Upper lobe of right lung (tissue), 1 donor: ENCODE measurements at places on chromosomes 5 and 9.

GRCh38 chr9:85502815-85503655 lies 238.7 kb downstream of the AGTPBP1 start:
- no peak for DNase-seq

DNA sequence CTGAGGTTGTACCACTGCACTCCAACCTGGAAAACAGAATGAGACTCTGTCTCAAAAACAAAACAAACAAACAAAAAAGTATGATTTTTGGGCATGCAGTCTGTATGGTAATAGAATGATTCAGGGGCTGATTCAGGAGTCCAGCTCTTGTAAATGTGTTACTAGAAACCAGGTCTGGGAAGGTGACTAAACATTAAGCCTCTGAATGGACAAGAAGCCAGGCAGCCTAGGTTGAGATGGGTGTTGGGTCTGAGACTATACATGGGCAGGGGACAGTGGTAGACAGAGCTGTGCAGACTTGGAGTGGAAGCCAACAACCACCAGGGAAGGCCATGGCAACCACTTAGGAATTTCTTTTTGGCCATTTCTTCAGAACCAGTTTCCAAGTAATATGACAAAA lies 64.9 kb upstream of the TLE1 start:
- DNase-seq = no peak

DNA sequence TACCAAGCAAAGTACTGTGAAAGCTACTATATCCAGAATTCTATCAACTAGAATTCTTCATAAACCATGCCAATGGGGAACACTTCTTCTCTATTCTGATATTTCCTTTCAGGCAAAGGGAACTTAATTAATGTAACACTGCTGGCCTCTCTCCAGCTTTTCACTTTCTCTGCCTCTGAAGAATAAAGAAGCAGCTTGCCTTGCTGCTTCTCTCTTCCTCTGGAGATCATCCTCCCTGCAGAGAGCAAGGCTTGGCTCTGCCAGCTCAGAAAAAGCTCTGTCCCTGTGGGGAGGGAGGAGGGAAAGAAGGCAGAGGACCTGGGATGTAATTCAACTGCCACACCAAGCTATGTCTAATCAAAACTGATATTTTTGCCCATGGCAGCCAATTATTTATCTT lies 6.5 kb downstream of the CTNND2 start:
- no peak for DNase-seq

- no peak for DNase-seq
Observed at GRCh38 chr9:125831054-125831453, 83.9 kb downstream of the PBX3 start.

GRCh38 chr9:68577774-68578591 lies 37.3 kb upstream of the TMEM252 start:
- DNase-seq = no peak

DNA sequence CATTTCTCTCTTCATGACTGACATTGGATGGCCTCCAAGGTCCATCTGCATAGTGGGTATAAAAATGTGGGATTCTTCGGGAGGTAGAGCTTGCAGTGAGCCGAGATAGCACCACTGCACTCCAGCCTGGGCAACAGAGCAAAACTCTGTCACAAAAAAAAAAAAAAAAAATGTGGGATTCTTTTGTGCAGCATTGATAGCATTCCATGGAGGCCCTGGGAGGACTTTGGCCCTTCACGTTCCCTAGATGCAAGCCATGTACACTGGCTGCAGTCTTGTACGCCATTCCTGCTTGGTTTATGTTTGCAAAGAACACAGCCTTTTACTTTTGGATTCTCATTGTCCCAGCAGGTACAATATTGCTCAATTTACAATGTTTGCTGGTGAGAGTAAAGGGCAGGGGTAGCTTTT lies 157.8 kb downstream of the SLCO4C1 start:
- DNase-seq = no peak

DNA sequence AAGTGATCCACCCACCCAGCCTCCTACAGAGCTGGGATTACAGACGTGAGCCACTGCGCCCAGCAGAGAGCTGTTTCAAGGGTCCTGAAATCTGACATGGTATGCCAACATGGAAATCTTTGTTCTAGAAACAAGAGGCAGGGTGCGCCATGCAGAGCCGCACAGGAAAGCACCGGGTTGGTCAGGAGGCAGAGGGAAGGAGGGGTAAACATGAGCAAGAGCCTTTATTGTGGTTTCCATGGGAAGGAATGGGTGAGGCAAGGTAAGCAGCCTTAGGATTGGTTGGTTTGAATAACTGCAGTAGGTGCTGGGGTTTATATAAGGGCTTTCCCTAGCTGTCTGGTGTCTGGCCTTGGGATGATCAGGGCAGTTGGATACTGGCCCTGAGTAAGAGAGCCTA lies 5.5 kb upstream of the EXOSC2 start:
- no peak for DNase-seq

DNA sequence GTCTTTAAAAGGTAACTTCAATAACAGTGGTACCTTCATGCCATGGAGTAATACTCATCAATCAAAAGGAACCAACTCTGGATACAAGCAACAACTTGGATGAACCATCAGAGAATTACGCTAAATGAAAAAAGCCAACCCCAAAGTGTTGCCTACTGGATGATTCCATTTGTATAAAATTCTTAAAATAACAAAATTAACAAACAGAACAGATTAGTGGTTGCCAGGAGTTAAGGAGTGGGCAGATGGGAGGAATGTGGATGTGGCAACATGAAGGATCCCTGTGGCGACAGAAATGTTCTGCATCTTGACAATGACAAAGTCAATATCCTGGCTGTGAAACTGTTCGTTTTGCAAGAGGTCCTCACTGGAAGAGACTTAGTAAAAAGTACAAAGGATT lies 50.5 kb downstream of the SPTLC1 start:
- no peak for DNase-seq

GRCh38 chr5:160274483-160274931 lies 37.9 kb downstream of the CCNJL start:
- DNase-seq = peak; percentile 41

DNA sequence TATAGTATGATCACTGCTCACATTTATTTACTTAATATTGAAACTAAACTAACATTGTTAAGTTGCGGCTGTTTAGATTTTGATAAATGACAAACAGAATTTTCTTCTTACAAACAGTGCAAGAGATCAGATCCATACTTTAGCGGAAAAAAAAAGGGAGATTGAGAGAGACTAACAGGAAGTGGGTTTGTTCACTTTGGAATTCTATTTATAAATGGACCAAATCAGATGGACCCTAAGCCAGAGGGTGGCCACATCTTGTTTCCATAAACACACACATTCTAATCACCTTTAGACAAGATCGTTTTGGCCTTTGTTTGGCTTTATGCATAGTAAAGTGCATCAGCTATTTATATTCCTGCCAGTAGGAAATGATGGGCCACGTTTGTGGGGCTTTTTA lies 381.4 kb upstream of the CD180 start:
- DNase-seq = no peak

DNA sequence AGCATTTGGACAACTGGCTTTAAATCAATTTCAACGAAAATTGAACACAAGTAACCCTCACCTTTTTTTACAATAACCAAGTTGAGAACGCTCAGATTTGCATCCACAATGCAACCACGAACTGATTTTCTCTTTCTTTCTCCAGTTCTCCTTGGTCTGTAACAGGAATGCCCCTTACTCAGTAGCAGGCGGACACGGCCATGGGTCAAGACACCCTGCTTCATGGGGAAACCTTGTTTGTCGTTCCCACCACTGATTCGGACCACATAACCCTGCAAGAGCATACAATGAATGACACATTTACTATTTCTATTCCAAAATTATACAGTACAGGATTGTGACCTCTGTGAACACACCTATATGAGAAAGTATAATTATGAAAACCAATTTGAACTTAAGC lies 1.4 kb downstream of the RPS6 start:
- DNase-seq = no peak

DNA sequence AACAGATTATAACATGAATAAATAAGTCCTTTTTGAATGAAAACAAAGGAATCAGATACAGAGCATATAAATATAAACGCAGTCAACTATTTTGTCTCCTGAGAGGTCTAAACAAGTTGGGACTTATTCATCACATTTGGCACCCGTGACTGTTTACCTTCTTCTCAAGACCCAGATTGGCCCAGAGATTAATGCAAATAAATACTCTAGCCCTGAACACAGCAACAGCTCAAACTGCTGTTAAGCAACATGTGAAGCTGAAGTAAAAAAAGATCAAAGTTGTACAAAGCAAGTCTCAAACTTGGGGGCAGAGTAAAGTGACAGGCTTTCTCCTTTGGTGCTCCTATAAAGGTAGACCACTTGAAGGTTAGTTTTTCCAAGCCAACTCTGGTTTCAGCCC lies 95.0 kb upstream of the NR5A1 start:
- DNase-seq = no peak

GRCh38 chr5:126468091-126468490 lies 44.9 kb downstream of the GRAMD2B start:
- DNase-seq = no peak

DNA sequence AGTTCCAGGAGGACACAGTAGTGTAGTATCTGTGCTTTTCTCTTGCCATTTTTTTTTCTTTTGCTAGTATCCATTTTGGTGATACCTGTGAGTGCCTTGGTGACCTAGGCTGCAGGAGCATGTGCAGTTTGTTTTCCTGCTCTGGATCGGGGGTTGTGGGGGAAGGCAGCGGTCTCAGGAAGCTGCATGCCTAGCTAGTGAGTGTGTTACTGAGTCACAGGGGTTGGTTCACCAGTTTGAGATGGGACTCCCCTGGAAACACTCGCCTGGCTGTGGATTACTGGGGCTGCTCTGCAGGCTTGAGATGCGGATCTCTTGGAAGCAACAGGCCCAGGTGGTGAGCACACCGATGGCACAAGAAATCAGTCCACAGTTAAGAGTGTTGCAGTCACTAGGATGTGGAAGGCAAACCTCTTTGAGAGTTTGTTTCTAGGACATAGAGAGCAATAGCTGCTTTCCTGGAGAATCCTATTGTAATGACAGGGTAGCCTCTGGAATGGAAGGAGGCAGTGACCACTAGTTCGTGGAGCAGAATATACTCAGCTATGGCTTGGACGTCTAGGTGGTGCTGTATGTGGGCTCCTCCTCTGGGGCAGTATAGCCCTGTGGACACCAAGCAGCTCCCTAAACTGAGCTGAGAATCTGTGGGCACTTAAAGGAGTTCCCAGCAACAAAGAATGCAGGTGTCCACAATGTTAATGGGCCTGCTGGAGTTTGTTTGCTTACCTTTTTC lies 20.0 kb upstream of the SPATA31E1 start:
- DNase-seq = no peak

DNA sequence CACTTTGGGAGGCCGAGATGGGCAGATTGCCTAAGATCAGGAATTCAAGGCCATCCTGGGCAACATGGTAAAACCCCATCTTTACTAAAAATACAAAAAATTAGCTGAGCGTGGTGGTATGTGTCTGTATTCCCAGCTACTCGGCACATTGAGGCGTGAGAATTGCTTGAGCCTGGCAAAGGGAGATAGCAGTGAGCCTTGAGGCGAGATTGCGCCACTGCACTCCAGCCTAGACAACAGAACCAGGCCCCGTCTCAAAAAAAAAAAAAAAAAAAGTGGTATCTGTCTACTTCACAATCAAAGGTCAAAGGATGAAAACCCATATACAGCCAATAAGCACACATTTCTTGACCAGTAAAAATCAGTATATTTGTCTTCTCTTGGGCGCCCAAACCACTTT lies 728.5 kb upstream of the ADAMTS16 start:
- DNase-seq = no peak

DNA sequence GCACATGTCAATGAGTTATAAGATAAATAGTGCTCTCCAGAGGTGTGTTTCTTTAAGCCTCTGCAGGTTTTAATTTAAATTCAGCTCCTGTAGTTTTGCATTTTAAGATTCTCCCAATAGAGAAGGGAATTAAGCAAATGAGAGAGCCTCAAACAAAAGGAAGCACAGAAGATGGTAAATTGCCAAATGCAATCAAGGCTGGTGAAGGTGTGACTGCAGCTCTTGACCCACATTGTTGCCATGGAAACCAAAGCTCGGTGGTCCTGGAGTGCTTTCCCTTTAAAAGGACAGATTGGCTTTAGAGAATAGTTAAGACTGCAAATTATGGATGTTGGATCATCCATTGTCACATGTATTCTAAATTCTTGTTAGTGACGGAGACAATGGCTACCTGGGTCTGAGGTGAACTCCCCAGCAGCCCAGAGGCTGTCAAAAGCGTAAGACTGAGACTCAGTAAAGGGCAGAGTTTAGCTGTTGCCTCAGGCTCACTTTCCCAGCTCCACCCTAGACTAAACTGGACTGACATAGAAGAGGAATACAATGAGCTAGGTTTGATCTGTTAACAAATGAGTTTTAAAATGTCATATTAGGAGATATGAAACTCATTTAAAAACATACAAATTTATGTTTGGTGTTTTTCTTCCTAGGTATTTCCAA lies 12.3 kb downstream of the GAPT start:
- DNase-seq = no peak

GRCh38 chr9:130975932-130976841 lies 32.8 kb upstream of the LAMC3 start:
- no peak for DNase-seq
